Suppressor macrophage treated with lipopolysaccharide for 1 hour (primary cell): ENCODE measurements at places on chromosomes 12 and 14.

DNA sequence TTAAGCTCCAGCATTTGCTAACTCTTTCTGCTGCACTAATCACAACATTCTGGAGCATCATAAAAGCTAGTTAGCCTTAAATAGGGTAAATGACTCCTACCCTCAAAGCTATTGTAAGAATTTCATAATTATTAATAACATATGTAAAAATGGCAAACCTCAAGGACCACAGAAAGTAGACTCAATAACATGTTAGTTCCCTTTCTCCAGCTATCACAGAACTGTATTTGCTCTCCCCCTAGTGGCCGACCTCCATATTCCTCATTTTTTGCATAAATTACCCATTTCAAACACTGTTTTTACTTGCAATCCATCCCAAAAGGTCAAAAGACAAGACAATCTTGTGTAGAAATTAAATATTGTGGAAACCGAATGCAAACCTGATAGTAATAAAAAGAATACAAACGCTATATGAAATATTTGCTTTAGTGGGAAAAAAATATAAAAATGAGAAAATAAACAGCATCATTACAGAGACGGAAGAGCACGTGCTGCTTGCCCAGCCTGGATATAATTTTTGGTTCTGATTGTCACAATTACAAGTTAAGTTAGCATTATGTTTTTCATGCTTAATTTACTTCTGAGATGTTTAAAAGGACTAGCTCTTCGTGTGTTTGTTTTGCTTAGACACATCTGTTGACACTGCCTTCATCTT, 97.9 kb downstream of the RERGL start:
- peak; percentile 53 for DNase-seq

DNA sequence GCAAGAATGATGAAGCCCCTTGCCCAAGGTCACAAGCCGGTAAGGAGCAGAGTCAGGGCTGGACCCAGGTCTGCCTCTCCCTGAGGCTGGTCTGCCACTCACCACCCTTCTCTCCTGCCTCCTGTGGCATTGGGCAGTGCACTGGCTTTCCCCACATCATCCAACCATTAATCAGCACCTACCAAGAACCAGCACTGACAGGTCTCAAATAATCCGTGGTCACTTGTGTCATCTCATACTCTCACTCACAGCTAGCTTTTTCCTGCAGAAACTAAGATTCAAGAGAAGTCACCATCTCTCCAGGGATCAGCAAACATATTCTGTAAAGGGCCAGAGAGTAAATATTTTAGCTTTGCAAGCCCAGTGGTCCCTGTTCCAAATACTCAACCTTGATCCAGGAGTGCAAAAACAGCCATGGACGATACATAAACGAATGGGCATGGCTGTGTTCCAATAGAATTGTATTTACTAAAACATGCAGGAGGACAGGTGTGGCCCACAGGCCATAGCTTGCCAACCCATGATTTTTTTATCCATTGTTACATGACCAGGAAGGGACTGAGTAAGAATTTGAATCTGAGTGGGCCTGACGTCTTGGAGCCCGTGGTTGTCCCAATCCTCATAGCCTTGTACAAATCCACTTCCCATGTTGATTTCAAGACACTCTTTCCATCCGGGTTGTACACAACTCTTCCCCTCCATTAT, 374.2 kb downstream of the BCL11B start:
- no peak for DNase-seq

GRCh38 chr12:27343255-27344000, 10.8 kb downstream of the BMAL2 start:
- DNase-seq = peak; percentile 33

GRCh38 chr12:68573406-68573805, 37.3 kb upstream of the RAP1B start:
- DNase-seq = no peak

- no peak for DNase-seq
Measured at GRCh38 chr12:75361408-75361807, 26.9 kb downstream of the GLIPR1L1 start.

DNA sequence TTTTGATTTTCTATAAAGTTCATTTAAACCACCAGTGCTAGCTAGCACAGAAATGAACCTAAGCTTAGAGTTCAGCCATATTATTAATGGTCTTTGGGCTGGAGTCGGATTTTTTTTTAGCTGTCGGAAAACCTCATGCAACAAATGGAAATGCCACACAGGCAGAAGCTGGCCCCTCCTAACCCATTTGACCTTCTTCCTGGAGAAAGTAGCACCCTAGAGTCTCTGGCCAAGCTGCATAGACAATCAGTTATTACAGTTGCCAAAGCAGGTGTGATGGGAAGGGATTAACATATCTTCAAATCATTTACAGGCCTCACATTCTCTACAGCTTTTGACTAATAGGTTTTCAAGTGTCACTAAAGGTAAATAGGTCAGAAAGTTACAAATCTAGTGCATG, 49.4 kb downstream of the PTPRQ start:
- DNase-seq = no peak

DNA sequence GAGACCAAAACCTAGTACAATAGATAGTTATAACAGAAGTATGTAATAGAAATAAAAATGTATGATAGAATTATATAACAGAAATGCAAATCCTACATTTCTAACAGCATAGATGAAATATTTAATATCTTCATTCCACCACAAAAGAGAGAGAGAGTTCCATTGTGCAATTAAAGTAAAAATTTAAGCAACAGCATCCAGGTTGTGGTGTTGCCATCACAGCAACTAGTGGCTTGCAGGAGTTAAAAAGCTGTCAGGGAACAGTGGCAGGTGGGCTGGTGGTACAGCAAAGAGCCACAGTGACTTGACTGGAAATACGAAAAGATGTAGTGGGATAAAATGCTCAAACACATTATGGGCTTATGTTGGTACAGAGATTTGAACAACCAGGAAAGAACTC, 57.1 kb upstream of the MDM1 start:
- no peak for DNase-seq

DNA sequence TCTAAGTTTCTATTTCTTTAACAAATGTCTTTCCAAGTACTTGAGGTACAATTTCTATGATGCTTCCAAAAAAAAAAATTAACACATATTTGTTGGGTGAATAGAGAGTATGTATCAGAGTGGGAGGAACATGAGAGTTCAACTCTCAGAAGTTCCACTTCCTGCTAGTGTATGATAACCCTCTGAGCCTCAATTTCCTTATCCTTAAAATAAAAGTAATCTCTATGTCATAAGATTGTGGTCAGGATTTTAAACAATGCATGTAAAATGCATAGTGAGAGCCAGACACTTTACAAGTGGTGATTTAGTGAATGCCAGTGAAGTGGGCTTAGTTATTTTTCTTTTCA, 270.3 kb upstream of the AMIGO2 start:
- peak; percentile 41 for DNase-seq

DNA sequence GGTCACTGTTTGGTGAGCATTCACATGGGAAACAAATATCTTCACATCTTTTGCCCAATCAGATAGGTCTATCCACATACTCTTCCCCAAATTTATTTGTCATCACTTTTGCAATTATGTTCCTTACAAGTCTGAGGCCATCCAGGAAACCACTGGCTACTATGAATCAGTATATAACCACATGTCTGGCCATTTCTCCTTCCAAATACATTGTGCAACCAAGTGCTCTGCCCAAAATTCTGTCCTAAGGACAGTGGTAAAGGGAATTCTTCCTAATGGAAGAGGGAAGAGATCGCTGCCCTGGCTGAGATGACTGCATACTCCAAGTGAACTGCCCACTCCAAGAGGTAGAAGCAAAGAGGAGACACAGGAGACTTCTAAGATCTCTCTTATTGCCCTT, 148.9 kb upstream of the MAX start:
- DNase-seq = peak; percentile 86

DNA sequence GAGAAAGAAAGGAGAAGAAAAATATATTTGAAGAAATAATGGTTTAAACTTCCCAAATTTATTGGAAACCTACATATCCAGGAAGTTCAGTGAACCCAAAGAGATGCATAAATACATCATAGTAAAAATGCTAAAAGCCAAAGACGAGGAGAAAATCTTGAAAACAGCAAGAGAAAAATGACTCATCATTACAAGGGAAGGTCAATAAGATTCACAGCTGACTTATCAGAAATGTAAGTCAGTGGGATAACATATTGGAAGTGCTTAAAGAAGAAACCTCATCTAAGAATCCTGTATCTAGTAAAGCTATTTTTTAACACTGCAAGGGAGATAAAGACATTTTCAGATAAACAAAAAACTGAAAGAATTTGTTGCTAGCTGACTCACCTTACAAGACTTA, 19.9 kb downstream of the RIC8B start:
- no peak for DNase-seq

DNA sequence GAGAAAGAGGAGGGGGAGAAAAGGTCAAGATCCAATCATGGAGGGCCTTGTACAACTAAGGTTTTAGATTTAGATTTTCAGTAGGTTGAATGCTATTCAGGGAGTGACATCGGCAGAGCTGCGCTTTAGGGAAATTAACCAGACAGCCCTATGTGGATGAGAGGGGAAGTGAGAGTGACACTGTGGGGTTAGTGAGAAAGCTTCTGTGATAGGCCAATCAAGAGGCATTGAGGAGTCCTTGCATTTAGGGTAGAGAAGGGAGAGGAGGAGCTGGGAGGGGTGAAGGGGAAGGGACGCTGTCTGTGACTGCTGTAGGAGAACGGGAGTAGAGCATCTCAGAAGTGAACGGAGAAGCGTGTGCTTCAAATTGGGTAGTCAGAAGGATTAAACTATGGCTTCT, 3.4 kb downstream of the HSD17B6 start:
- peak; percentile 75 for DNase-seq

GRCh38 chr14:44490966-44491365, 16.1 kb downstream of the FSCB start:
- no peak for DNase-seq
